ENCODE measurements at places on chromosomes 2 and 18. TPM values are rescaled to one million over a fixed set of nuclear protein-coding genes. Genes with fewer than 3 reads are reported as not detected.

DNA sequence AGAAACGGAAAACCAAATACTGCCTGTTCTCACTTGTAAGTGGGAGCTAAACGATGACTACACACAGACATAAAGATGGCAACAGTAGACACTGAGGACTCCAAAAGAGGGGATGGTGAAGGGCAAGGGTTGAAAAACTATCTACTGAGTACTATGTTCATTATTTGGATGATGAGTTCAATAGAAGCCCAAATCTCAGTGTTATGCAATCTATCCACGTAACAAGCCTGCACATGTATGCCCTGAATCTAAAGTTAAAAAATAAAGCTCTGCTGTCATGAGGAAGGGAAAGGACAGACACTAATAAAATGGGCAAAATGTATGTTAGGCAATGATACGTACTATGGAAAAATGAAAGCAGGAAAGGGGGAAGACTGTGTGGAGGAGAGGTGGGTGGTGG lies 376.0 kb downstream of the TGIF1 start:
- no peaks in the 10 kb centered on the region for H3K36me3 ChIP-seq
- no peak overlapping the region for H3K27ac ChIP-seq
- H3K4me1 ChIP-seq, result no peaks in the 10 kb centered on the region
- DNase-seq, result no peak
- H3K4me3 ChIP-seq, result no peak overlapping the region

GRCh38 chr2:237222601-237223041 lies 136.9 kb downstream of the COPS8 start:
- no peaks in the 10 kb centered on the region for H3K4me1 ChIP-seq
- no peak overlapping the region for H3K4me3 ChIP-seq
- no peaks in the 10 kb centered on the region for H3K36me3 ChIP-seq
- H3K27ac ChIP-seq, result no peak overlapping the region
- DNase-seq, result peak; percentile 40

SCYGR6 gene
- not detected for total RNA-seq

CTAGE1 gene
- not detected for total RNA-seq

OSR1 gene
- total RNA-seq, result 20.8 TPM

Measured in cardiac muscle cell (in vitro differentiated cells and primary cell).